H1 (cell line): ENCODE measurements at places on chromosomes 16 and 17. TPM values are rescaled to one million over a fixed set of nuclear protein-coding genes. Genes with fewer than 3 reads are reported as not detected.

Gene SLC22A31
- 10.6 and 11.1 TPM in 2 replicates for total RNA-seq

Gene CBX2
- 83.9 and 85.9 TPM in 2 replicates for total RNA-seq

Gene CTRB1
- total RNA-seq: not detected in 2 replicates

Gene GALR2
- 0.86 and 1.0 TPM in 2 replicates for total RNA-seq

Gene CDT1
- 95.4 and 96.5 TPM in 2 replicates for total RNA-seq

Gene SLFN13
- 27.5 and 28.1 TPM in 2 replicates for total RNA-seq

Gene GCSH
- total RNA-seq: 103 and 108 TPM in 2 replicates

Gene SOX8
- 5.7 and 6.4 TPM in 2 replicates for total RNA-seq

Gene SLFN14
- not detected in 2 replicates for total RNA-seq

Gene AATK
- 3.2 and 3.5 TPM in 2 replicates for total RNA-seq

Gene TNK1
- total RNA-seq: 7.6 and 8.7 TPM in 2 replicates
